ENCODE measurements at places on chromosomes 6 and 20.

- DNase-seq = peak; percentile 48
Measured at GRCh38 chr6:27902335-27903314, 9.6 kb downstream of the OR2B2 start.

GRCh38 chr6:72595812-72596211, 26.1 kb upstream of the KCNQ5 start:
- no peak for DNase-seq

GRCh38 chr6:33628401-33628964, 7.4 kb downstream of the ITPR3 start:
- no peak for DNase-seq

DNA sequence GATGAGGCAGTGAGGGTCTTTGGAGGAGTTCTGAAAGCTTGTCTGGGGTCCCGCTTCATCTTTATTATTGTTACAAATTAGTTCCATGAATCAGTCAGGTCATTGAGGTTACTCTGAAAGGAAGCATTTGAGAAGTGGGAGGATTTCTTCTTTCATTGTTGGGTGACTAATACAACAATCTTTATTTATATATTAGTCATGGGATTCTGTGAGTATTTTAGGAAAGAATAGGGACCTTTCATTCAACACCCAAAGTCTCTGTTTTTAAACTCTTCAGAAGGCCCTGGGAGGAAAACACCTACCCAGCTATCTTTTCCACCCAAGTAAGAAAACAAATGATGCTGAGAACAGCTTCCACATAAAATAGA, 98.3 kb downstream of the SOD2 start:
- no peak for DNase-seq

DNA sequence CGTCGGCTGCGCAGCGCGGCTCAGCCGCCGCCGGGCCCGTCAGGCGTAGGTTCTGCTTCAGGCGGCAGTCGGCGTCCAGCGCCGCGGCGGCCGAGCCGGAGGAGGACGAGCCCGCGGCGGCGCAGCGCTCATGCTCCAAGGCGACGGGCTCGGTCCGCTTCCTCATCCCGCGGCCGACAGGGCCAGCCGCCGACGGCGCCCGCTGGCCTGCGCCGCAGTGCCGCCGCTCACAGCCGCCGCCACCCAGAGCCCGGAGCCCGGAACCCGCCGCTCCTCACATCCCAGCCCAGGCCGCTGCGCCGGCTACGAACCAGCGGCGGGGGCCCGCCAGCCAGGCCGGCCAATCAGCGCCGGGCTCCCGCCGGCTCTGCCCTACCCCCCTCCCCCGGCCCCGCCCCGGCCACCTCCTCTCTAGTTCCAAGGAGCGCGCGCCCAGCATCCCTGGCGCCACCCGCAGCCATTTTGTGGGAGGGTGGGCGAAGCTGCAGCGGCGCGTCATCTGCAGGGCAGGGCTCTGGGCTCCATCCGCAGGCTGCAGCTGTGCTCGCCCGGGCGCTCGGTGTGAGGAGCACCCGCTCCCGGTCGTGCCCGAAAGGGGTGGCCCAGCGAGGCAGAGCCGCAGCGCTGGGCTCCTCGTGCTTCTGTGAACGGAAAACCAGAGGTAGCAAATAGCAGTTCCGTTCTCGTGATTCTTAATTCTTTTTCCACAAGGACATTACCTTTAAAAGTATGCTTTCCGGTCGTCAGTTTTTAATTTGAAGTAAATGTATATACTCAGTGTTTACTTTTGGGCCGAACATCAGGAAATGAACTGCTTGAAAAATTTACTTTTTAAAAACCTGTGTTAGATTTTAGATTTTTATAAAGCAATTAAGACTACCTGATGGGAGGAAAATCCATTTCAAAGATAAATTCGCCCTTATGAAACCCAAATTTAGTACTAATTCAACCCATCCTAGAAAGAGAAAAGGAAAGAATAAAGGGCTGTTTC, at the start of gene ABHD12:
TSS of gene ABHD12 (minus strand) at position 298 of the 991 bp plus-strand sequence. CDS start at position 166, 132 bp downstream.
- DNase-seq = peak; percentile 62

DNA sequence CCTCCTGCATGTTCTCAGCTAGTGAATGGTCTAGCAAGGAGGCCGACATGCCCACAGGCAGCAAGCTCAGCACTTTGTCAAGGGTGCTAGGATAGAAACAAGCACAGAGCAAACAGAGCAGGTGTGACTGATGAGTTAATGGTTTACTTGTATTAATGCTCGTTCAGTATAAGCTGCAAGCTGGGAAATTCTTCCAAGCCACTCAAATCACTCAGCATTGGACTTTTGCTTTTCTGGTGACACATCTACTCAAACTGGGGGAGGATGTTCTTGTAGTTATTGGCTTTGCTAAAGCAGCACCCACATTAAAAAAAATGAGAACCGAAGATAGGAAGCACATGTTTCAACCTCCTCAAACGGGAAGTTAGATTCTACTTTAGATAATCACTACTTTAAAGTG, 43.1 kb upstream of the NEDD9 start:
- DNase-seq = no peak

DNA sequence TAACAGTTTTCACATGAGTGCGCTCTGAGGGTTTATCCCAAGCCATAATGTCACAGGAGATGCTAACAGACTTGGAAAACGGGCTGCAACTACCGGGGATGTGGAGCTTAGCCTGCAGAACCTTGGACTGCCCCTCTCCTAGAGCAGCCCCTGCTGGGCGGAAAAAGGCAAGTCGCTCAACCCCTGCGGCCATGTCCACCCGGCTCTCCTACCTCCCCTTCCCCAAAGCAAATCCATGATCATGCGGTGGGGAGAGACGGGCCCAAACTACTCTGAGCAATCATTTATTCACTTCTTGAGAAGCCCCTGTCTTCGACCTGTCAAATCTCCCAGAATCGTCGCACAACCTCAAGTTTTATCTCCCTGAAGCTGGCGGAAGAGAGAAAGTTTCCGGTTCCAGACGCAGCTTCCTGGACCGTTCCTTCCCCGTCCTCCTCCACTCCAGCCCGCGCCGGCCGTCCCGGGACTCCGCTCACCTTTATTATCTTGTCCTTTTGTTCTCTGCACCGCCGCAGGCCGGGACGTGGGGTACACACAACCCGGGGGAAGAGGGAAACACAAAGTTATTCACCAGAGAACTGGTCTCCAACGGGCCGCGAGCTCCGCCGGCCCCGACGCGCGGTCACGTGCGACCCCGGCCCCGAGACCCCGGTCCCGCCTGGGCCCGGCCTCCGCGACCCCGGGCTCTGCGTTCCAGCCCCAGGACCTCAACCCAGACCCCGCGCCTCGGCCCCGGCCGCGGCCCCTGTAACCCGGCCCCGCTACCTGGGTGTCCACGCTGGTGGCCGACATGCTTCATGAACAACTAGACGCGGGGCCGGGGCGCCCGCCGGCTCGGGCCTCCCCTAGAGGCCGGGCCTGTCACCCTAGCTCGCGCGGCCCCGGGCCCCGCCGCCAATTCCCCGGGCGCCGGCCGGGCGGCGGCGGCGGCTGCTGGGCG, 560 bp downstream of the YTHDF1 start:
- DNase-seq = no peak

DNA sequence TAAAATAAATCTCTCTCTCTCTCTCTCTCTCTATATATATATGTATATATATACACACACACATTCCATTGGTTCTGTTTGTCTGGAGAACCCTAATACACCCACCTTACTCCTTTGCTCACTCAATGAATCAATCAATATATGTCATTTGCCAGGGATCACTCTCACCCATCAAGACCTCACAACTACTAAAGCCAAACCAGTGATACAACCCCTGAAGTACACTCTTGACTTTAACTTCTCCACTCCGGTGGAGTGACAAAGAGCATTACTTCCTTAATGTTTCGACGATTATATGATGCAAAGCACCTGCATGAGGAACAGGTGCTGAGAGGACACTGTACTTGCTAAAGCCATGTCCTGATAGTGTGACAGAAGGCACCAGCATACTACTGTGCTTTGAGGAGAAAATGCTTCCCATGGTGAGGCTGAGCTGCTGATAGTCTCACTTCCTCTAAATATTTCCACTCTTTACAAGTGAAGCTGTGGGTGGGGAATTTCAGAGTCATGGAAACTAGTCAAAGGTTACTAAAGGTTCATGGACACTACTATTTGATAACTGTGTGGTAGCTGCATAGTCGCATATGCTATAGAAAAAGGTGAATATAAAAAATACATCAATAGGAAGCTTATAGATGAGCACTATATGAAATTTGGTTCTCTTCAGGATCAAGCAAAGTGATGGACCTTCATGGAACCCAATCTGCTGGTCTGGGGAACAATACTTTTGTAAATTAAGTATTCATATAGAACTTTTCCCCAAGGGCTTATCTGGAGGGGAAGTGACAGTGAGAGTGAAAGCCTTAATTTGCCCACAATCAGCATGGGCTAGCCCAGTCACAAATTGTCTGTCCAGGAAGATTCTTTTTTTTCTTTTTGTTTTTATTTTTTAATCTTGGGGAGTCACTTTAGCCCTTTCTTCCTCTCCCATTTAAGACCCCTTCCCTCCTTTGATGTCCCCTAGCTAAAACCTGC, 141.9 kb upstream of the NEDD9 start:
- no peak for DNase-seq

- DNase-seq = no peak
Measured at GRCh38 chr6:148793721-148794120, 46.9 kb downstream of the UST start.

- DNase-seq = peak; percentile 35
Measured at GRCh38 chr6:129749749-129750120, 39.8 kb upstream of the ARHGAP18 start.

DNA sequence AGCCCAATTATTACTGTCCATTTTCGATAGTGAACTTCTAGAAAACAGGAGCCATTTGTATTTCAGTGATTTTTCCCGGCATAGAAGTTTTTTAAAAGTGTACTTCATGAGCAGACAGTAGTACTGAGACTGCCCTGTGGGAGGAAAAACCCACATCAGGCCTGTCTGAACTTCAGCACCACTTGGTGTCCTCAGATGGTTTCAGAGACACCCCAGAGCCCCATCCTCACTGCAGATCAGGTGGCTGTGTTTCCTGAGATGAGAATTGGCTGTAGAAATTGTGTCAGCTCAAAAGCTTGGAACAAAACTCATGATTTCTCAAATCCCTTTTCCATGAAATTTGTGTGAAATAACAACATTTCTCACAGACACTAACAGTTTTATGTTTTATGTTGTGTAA, 110.0 kb upstream of the RIN2 start:
- no peak for DNase-seq

DNA sequence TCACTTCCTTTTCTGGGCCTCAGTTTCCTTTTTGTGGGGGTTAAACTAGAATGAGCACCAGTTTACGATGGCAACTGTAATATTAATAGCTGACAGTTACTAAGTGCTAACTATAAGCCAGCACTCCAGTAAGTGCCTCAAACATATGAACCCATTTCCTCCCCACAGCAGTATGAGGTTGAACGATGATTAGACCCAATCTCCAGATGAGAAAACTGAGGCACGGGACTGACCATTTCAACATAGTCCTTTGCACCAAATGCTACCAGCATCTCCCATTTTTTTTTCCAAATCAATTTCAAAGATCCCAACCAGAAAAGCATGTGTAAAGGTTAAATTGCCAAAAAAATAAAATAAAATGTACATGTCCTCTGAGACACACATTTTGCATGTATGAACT, 7.1 kb downstream of the SLC13A3 start:
- DNase-seq = no peak

DNA sequence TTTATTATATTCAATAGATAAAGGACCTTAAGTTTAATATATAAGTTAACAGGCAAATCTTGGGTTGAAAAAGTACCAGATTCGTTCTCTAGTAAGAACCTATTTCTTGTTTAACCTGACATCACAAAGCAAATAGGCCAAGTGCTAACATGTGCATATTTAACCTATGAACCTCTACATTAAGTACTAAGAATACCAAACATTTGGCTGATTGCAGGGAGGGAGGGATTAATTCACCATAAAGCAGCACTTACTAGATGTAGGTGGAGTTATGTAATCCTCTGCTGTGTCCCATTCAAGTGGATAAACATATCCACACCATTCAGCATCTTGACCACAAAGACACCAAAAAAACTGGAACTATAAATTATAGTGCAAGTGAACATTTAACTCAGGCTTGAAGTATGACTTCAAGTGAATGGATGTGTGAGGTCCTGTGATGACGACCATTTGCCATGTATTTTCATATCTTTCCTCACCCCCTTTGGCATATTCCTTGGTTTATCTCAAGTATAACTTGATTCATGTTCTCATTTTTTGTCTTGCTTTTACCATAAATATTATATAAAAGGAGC, 10.2 kb downstream of the STX11 start:
- no peak for DNase-seq

DNA sequence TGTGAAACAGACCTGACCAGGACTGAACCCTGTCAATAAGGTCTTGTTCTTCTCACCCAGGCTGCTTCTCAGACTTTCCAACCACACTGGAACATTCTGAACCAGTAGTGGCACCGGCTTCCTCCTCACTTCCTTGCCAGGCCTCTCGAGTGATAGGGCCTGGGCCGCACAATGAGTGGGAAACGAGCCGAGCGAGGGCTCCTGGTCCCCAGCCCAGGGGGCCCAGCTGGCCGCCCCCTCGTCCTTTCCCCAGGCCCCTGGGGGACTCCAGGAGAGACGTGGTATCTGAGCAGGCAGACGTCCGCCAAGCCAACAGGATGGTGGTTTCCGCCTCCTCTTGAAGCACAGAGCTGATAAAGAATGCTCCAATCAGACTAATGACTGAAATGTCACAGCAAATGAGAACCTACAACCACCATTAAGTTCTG, 117.9 kb downstream of the GMDS start:
- no peak for DNase-seq

DNA sequence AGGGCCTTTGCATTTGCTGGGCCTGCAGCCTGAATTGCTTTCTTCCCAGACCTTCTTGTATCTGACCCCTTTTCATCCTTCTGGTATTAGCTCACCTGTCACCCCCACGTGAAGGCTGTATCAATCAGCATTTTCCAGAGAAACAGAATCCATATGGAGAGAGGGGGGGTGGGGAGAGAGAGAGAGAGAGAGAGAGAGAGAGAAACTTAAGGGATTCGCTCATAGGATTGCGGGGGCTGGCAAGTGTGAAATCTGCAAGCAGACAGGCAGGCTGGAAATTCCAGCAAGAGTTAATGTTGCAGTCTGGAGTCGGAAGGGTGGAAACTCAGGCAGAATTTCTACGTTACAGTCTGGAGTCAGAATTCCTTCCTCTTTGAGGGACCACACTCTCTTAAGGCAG, 410.7 kb upstream of the SULF2 start:
- DNase-seq = no peak

- DNase-seq = no peak
Measured at GRCh38 chr6:124671324-124671723, 290.9 kb upstream of the RNF217 start.

DNA sequence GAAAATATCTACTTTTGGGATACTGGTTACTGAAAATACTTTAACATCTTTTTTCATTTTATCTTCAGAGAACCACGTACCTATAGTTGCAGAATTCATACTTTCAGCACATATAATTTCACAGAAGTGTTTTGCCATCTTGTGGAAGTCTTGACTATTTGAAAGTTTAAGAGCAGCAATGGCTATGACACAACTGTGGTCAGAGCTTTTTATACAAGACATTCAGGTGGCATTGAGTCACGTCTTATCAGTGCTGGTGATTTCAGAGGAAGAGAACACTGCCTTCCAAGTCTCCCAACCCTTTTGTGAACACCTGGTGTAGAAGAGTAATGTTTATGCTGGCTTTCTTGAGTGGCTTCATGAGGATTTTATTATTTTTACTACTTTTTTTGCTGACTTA, 171.6 kb downstream of the ARID1B start:
- DNase-seq = peak; percentile 30
